ENCODE measurements at places on chromosomes 11 and 22. TPM values are rescaled to one million over a fixed set of nuclear protein-coding genes. Genes with fewer than 3 reads are reported as not detected.

DNA sequence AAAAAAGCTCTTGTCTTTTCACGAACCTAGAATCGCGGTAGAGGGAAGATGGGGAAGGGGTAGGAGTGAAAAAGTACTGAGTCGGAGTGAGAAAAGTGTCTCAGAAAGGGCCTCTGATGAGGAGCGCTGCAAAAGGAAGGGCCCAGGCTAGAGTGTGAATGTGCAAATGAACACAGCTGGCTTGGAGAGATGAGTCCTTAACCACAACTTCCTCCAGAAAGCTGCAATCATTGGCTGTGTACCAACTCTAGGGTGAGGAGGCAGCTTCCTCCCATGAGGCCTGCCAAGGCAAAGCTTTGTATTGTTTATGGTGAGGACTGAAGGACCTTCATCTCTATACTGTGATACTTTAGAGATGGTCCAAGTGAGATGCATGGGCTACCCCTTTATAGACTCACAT, 566.9 kb upstream of the ANO5 start:
- no peak overlapping the region for H3K4me3 ChIP-seq
- peaks cover 1% of the 10 kb centered on the region for H3K4me1 ChIP-seq
- no peak overlapping the region for H3K27ac ChIP-seq
- H3K27me3 ChIP-seq: no peaks in the 10 kb centered on the region

- no peak overlapping the region for H3K27ac ChIP-seq
- peaks cover 22% of the 10 kb centered on the region for H3K4me1 ChIP-seq
- no peak overlapping the region for H3K4me3 ChIP-seq
- H3K27me3 ChIP-seq: peaks cover 55% of the 10 kb centered on the region
Measured at GRCh38 chr22:28911777-28912669, 28.7 kb downstream of the ZNRF3 start.

GRCh38 chr11:86068951-86069407, at the start of gene PICALM:
Gene PICALM (minus strand): TSS chr11:86069084. CDS start chr11:86068780, 304 bp downstream.
- H3K4me1 ChIP-seq: peaks cover 30% of the 10 kb centered on the region
- peak within 1 kb of the TSS; percentile 95 for H3K4me3 ChIP-seq
- H3K27me3 ChIP-seq: peaks cover 2% of the 10 kb centered on the region
- DNase-seq: peak; percentile 97
- peak within 1 kb of the TSS; percentile 88 for H3K27ac ChIP-seq

DNA sequence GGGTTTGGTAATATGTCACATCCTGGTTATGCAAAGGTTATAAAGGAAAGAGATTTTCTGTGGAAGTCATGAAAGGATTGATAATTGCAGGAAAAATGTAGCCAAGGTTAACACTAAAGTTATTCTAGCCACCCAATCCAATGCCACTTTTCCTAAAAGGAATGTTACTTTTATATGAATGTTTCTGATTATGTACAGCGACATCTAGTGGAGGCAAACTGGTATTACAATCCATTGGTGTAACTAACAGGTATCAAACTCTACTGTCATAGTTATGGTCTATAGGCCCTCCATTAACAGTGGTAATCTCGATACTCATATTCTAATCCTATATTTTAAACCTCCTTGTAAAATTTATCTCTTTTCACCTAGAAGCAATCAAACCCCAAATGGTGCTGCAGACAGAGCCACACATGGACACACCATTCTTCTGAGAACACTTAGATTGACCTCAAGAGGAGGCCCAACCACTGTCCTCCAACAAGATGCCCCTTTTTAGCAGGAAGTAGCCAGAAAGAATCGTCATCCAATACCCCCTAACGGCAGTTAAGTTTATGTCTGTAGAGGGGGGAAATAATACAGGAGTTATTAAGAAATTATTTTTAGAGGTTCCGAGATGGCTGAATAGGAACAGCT, 74.9 kb upstream of the RAG2 start:
- no peaks in the 10 kb centered on the region for H3K4me1 ChIP-seq
- no peak overlapping the region for H3K27ac ChIP-seq
- H3K36me3 ChIP-seq: no peaks in the 10 kb centered on the region
- H3K4me3 ChIP-seq: no peak overlapping the region

GRCh38 chr22:47210112-47210657, 447.7 kb downstream of the TBC1D22A start:
- no peaks in the 10 kb centered on the region for H3K36me3 ChIP-seq
- no peak overlapping the region for H3K27ac ChIP-seq
- no peaks in the 10 kb centered on the region for H3K27me3 ChIP-seq
- no peak for DNase-seq
- H3K4me3 ChIP-seq: no peak overlapping the region

Gene OR5AP2
- total RNA-seq: not detected

DNA sequence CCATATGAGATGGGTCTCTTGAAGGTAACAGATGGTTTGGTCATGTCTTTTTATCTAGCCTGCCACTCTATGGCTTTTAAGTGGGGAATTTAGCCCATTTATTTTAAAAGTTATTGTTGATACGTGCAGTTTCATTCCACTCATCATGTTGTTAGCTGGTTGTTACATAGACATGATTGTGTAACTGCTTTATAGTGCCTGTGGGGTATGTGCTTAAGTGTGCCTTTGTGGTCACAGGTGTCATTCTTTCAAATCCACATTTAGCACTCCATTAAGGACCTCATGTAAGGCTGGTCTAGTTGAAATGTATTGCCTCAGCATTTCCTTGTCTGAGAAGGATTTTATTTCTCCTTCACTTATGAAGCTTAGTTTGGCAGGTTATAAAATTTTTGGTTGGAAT, 263.8 kb upstream of the LUZP2 start:
- H3K36me3 ChIP-seq: no peaks in the 10 kb centered on the region
- no peak overlapping the region for H3K4me3 ChIP-seq
- H3K4me1 ChIP-seq: no peaks in the 10 kb centered on the region
- DNase-seq: no peak
